Type B pancreatic cell (in vitro differentiated cells): ENCODE measurements at places on chromosomes 11 and 22.

DNA sequence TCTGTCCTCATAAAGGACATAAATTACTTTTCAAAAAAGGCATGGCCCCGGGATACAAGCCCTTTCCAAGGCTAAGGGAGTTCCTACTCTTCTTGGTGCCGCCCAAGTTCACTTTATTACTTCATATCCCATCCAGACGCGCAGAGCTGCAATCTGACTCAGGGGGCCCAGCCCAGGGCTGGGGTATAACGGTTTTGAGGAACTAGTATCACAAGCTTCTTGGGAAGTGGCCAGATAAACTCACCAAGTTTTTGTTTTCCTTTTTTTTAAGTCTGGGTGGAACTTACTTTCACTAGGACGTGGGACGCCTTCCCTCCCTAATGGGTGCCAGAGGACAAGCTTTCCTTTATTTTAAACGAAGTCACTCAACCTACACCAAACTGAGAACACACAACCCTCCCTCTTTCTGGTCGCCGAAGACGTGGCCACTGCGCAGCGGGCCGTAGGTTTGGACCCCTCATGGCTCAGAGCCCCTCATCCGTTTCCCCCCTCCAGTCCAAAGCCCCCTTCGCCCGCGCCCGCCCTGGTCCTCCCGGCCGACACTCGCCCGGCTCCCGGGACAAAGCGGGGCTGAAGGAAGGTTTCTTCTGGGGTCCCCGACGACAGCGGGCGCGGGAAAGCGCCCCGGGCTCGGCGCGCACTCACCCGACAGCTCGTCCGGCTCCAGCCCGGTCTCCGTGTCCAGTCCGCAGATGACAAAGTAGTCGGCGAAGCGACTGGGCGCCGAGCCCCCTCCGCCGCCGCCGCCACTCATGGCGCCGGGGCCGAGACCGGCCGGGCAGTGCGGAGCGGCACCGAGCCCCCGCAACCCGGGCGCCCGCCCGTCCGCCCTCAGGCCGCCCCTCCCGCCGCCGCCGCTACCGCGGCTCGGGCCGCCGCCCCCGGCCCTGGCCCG is 587 bp downstream of the DENND5A start:
- peak; percentile 69 for DNase-seq
- peaks cover 5% of the 10 kb centered on the region for H3K36me3 ChIP-seq
- H3K4me1 ChIP-seq, result peaks cover 42% of the 10 kb centered on the region
- H3K27ac ChIP-seq, result peak overlapping the region; percentile 85

DNA sequence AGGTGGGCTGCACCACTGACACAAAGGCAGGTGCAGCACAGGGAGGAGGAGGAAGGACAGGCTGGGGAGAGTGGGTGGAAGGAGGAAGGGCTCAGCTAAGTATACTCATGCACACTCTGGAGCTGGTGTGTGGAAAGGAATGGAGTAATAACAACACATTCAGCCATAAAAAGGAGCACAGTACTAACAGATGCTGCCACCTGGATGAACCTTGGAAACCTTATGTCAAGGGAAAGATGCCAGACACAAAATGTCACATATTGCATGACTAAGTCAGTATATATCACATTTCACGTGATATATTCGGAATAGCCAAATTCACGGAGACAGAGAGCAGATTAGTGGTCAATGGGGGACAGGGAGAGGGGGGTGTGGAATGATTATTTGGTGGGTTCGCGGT is 389.6 kb upstream of the SYN3 start:
- H3K4me1 ChIP-seq, result peaks cover 11% of the 10 kb centered on the region
- no peak for DNase-seq
- no peak overlapping the region for H3K4me3 ChIP-seq

GRCh38 chr11:95284057-95285052 is 53.4 kb upstream of the SESN3 start:
- peak overlapping the region; percentile 0 for H3K27ac ChIP-seq
- DNase-seq, result no peak
- peaks cover 27% of the 10 kb centered on the region for H3K4me1 ChIP-seq
- H3K36me3 ChIP-seq, result no peaks in the 10 kb centered on the region

DNA sequence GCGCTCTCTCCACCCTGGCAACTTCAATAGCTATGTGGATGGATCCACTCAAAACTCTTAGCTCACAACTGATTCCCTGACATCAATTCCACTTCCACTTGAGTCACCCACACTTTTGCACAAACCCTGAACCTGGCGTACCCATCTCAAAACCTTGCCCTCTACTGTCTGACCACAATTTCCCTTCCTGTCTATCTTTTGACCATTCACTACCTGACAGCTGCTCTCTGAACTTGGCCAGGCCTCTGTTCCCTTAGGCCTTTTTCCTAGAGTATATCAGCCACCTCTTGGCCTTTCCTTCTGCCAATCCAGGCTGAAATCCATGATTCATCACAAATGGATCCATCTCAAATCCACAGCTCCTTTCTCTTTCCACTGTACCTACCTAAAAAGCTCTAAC is 106.0 kb downstream of the RPL27A start:
- H3K36me3 ChIP-seq, result peaks cover 3% of the 10 kb centered on the region
- peaks cover 8% of the 10 kb centered on the region for H3K4me1 ChIP-seq
- H3K4me3 ChIP-seq, result no peak overlapping the region
- no peak for DNase-seq
- H3K27me3 ChIP-seq, result no peaks in the 10 kb centered on the region

DNA sequence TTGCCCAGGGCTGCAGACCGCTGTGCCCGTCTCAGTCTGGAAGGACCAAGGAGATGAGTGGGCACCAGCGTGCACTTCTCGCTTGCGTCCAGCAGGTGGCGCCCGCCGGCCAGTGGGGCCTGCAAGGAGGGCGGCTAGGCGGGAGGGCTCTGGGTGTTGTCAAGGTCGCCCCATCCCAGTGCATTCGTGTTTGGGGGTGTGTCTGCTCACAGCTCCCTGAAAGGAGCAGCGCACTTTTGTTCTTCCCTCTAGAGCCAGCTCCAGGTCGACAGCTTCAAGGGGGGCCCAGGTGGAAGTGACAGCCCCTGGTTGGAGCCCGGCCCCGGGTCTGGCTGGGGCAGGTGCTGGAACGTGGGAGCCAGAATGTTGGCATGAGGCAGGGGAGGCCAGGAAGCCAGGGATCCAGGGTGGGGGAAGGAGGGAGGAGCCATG is 23.4 kb upstream of the MPPED1 start:
- peak; percentile 89 for DNase-seq
- H3K4me3 ChIP-seq, result no peak overlapping the region
- H3K27me3 ChIP-seq, result peaks cover 35% of the 10 kb centered on the region

DNA sequence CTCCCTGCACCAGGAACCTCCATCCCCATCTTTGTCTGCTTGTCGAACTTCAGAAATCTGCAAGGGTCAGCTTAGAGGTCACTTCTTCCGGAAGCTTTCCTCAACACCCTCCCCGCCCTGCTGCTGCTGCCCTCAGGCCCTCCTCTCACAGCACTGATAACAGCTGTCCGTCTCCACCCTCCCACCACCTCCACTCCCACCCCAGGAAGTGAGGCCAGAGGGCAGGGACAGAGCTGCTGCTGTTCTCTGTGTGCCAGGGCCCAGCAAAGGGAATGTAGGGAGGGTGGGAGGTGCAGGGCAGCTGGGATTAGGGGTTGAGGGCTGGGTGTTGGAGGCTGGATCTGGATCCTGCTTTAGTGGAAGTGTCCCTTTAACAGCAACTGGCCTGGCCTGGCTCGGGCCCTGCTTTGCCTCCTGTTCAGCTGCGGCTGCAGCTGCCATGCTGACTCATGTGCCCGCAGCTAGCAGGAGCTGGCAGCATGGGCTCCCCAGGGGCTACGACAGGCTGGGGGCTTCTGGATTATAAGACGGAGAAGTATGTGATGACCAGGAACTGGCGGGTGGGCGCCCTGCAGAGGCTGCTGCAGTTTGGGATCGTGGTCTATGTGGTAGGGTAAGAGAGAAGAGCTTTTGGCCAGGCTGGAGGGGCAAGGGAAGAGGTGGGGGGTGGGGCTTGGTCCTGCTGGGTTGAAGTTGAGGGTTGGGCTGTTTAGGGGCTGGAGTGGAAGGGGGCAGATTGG is at the start of gene P2RX6:
Gene P2RX6, plus strand, starts transcription at position 440 of the 740 bp plus-strand sequence. Its CDS starts 10 bp downstream, at position 450.
- H3K4me1 ChIP-seq, result peaks cover 22% of the 10 kb centered on the region
- H3K4me3 ChIP-seq, result peak within 1 kb of the TSS; percentile 91
- no peaks in the 10 kb centered on the region for H3K36me3 ChIP-seq
- DNase-seq, result peak; percentile 74
- H3K27ac ChIP-seq, result peak within 1 kb of the TSS; percentile 80

DNA sequence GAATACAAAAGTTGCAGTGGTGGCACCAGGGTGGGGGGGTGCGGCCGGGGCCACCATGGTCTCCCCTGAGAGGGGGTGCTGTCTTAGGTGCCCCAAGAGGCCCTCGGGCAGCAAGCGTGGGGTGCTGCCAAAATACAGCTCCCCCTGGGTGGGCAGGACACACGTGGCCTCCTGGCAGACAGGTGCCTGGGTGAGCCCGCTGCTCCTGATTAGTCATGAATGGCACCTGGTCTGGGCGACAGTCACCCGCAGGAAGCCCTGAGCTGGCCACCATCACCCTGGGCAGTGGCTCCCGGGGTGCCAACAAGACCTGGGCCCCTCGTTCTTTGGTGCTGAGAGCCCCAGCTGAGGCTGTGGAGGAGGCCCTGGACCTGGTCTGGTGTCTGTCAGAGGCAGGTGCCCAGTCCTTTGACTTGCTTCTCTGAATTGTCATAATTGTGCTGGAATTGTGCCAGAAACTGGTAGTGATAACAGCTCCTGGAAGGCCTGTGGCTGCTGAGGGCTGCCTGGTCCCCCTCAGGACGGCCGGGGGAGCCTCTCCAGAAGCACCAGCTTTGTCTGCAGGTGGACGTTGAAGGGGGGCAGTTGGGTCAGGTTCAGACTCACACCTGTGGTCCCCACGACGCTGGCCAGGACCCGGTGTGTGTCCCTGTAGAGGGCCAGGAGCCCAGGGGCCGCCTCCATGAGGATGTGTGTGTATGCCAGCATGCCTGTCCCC is 14.8 kb downstream of the ALG12 start:
- DNase-seq, result no peak
- H3K36me3 ChIP-seq, result peaks cover 38% of the 10 kb centered on the region
- no peaks in the 10 kb centered on the region for H3K4me1 ChIP-seq
- H3K27me3 ChIP-seq, result no peaks in the 10 kb centered on the region
- no peak overlapping the region for H3K4me3 ChIP-seq

DNA sequence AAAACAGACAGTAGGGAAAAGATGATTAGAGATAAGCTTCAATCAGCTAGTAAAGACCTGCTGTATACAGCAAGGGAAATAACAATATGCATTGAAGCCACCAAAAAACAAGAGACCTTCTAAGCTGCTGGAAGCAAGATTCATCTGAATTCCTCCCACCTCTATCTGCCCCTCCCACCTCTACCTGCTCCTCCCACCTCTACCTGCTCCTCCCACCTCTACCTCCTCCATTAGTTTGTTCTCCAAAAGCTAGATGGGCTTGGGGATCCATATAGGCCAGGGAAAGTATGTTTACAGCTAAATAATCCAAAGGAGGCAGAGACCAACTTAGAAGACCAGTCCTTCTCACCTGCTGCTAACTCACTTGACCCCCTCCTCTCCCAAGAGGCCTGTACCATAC is 33.2 kb downstream of the PAK1 start:
- H3K4me3 ChIP-seq, result no peak overlapping the region
- H3K27ac ChIP-seq, result no peak overlapping the region
- no peaks in the 10 kb centered on the region for H3K36me3 ChIP-seq
- no peaks in the 10 kb centered on the region for H3K27me3 ChIP-seq
- H3K4me1 ChIP-seq, result no peaks in the 10 kb centered on the region

GRCh38 chr11:75189911-75190310 is 39.0 kb downstream of the SLCO2B1 start:
- no peaks in the 10 kb centered on the region for H3K36me3 ChIP-seq
- peaks cover 3% of the 10 kb centered on the region for H3K27me3 ChIP-seq
- DNase-seq, result no peak
- H3K4me3 ChIP-seq, result no peak overlapping the region
- peaks cover 6% of the 10 kb centered on the region for H3K4me1 ChIP-seq
- no peak overlapping the region for H3K27ac ChIP-seq

- no peaks in the 10 kb centered on the region for H3K36me3 ChIP-seq
- no peak overlapping the region for H3K4me3 ChIP-seq
- H3K27me3 ChIP-seq, result no peaks in the 10 kb centered on the region
- DNase-seq, result no peak
- no peak overlapping the region for H3K27ac ChIP-seq
These were observed 591.2 kb downstream of the INSC start for GRCh38 chr11:15705891-15706290.

- DNase-seq, result no peak
- peaks cover under 1% of the 10 kb centered on the region for H3K4me1 ChIP-seq
- peaks cover 36% of the 10 kb centered on the region for H3K27me3 ChIP-seq
- H3K27ac ChIP-seq, result no peak overlapping the region
These were observed 5.8 kb upstream of the SLC43A3 start for GRCh38 chr11:57432714-57433163.

GRCh38 chr11:96259134-96259830 is 83.7 kb downstream of the MAML2 start:
- H3K27ac ChIP-seq, result peak overlapping the region; percentile 88
- peaks cover 54% of the 10 kb centered on the region for H3K4me1 ChIP-seq
- H3K4me3 ChIP-seq, result peak overlapping the region; percentile 30
- no peaks in the 10 kb centered on the region for H3K27me3 ChIP-seq
- no peak for DNase-seq
- H3K36me3 ChIP-seq, result peaks cover 14% of the 10 kb centered on the region

GRCh38 chr11:58525037-58525614 is 17.2 kb upstream of the OR5B21 start:
- peaks cover 14% of the 10 kb centered on the region for H3K27me3 ChIP-seq
- H3K4me1 ChIP-seq, result no peaks in the 10 kb centered on the region
- no peaks in the 10 kb centered on the region for H3K36me3 ChIP-seq
- DNase-seq, result no peak
- H3K27ac ChIP-seq, result no peak overlapping the region
- no peak overlapping the region for H3K4me3 ChIP-seq

DNA sequence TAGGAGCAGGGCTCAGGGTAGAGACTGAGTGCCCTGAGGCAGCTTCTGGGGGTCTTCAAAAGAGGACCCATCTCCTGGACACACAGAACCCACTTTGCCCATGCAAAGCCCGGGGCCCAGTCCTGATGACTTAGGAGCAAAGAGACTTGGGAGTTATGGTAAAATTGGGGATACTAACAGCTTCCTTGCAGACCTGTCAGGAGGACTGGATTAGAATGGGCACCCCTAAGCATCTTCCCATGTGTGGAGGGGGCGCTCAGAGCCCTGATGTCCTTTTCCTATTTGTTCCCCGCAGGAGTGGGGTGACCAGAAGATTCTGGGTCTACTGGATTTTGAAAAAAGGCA is 100.0 kb downstream of the WNT7B start:
- H3K27ac ChIP-seq, result no peak overlapping the region
- DNase-seq, result peak; percentile 51
- H3K36me3 ChIP-seq, result no peaks in the 10 kb centered on the region

- DNase-seq, result no peak
- no peak overlapping the region for H3K27ac ChIP-seq
- peaks cover 4% of the 10 kb centered on the region for H3K4me1 ChIP-seq
These were observed 114.2 kb downstream of the CACNA1I start for GRCh38 chr22:39684702-39685281.

- peak overlapping the region; percentile 91 for H3K27ac ChIP-seq
- no peak for DNase-seq
- peaks cover 14% of the 10 kb centered on the region for H3K36me3 ChIP-seq
- H3K4me3 ChIP-seq, result peak overlapping the region; percentile 16
- H3K27me3 ChIP-seq, result no peaks in the 10 kb centered on the region
- peaks cover 9% of the 10 kb centered on the region for H3K4me1 ChIP-seq
These were observed 27.3 kb downstream of the MAFF start for GRCh38 chr22:38228873-38229740.
